ENCODE measurements at places on chromosomes 5 and 9. TPM values are rescaled to one million over a fixed set of nuclear protein-coding genes. Genes with fewer than 3 reads are reported as not detected.

Gene UCK1
- total RNA-seq = 49.9 TPM

DNA sequence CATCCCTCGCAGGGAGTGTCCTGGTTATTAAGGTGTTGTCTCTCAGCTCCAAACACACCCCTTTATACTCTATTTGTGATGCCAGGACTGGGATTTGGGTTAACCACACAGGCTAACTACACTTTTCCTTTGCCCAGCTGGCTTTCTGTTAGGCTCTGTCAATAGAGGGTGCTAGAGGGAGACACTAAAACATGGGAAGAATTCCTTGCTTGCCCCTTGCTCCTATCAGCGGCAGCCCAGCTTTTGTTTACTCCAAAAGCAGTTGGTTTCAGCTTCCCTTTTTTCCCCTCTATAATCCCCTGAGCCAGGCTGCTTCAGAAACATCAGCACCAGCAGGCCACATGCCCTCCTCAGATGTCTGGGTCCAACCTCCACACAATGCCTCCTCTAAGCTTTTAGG lies 297.1 kb downstream of the KCTD16 start:
- peak; percentile 34 for DNase-seq

DNA sequence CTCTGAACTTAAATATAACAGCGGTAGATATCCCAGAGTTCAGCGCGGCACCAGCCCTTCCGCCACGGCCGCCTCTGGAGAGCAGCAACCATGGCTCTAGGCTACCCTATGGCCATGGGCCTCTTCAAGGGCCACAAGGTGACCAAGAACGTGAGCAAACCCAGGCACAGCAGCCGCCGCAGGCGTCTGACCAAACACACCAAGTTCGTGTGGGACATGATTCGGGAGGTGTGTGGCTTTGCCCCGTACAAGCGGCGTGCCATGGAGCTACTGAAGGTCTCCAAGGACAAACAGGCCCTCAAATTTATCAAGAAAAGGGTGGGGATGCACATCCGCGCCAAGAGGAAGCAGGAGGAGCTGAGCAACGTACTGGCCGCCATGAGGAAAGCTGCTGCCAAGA lies 229.0 kb downstream of the ACTL7B start:
- DNase-seq = peak; percentile 43

DNA sequence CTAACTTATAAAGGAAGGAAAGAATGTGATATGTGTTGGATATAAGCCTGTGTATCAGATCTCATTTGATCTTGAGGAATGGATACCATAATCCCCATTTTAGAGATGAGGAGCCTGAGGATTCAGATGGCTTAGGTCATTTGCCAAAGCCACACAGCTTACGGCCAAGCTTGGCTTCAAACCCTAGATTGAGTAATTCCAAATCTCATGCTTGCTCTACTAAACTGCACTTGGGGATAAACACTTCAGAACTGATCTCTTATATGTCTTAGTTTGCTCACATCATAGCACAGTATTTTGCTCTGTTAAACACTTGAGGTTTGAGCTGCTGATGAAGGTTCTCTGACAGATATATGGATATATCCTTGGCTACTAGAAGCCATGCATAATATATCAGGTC lies 504.4 kb downstream of the NTRK2 start:
- DNase-seq = no peak

All from testis (tissue), 5 donors.